CD4-positive, alpha-beta T cell treated with Interleukin-15 for 4 hours (primary cell): ENCODE measurements at places on chromosomes 5 and 9.

- DNase-seq, result no peak
These were observed 3.5 kb downstream of the SURF1 start for GRCh38 chr9:133352635-133353340.

GRCh38 chr9:33024966-33025571, at the start of gene DNAJA1:
Gene DNAJA1, plus strand, starts transcription at chr9:33025273. Its CDS starts 1,212 bp downstream, at chr9:33026485.
- DNase-seq, result peak; percentile 95

GRCh38 chr5:145204743-145205142, 630.4 kb downstream of the PRELID2 start:
- no peak for DNase-seq

- DNase-seq, result no peak
These were observed 273.5 kb downstream of the NR2F1-AS1 start for GRCh38 chr5:93307557-93307956.

- DNase-seq, result no peak
These were observed 434.7 kb downstream of the DTWD2 start for GRCh38 chr5:118553662-118554061.

DNA sequence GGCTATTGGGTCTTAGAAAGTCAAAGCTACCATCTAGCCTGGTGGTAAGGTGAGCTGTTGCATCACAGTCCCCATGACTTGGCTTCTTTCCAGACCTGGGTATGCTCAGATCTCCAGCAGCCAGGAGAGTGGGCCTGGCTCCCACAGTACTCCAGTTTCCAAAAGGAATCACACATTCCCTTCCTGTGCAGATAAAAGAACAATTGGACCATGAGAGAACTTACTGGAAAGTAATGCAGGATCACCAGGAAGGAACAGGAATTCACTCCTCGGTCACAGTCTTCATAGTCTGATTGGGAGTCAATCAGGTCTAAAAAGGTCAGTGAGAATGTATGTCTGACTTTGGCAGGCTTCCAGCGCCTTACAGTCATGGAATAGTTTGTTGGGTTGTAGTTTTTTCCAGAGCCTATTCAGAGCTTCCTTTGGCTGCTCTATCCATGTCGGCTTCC, 47.8 kb upstream of the CD180 start:
- no peak for DNase-seq

DNA sequence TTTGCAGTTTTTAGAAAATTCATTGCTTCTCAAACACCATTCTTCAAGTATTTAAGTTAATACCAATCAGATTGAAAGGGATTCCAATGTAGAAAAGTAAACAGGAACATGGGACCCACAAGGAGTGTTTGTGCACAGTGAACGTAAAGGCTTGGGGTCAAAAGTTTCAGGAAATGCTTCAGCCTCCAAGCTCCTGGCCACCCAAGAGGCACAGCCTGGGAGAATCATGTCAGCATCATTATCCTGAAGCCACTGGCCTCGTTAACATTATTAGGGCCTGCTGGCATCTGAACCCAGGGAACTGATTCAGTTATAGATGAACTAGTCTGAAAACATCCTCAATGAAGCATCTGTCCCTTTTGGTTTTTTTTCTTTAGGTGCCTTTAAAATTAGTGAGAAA, 122.9 kb downstream of the NXNL2 start:
- DNase-seq, result no peak

DNA sequence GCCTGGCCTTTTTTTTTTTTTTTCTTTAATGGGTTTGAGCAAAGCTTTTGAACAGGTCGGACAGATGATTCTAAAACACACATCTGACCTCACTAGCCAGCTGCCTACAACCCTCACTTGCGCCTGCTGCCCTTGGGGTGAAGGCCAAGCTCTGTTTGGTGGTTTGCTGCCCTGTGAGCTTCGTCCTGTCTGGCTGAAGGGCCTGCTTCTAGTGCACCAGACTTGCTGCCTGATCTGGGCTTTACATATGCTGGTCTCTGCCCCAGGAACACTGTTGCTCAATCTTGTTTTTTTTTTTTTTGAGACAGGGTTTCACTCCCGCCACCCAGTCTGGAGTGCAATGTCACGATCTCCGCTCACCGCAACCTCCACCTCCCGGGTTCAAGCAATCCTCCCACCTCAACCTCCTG, 16.4 kb upstream of the DOLPP1 start:
- no peak for DNase-seq

GRCh38 chr5:137688210-137688840, 47.6 kb downstream of the KLHL3 start:
- no peak for DNase-seq

GRCh38 chr9:109440117-109440515, 58.0 kb downstream of the PTPN3 start:
- no peak for DNase-seq

GRCh38 chr9:133716564-133717112, 21.5 kb downstream of the SARDH start:
- no peak for DNase-seq

DNA sequence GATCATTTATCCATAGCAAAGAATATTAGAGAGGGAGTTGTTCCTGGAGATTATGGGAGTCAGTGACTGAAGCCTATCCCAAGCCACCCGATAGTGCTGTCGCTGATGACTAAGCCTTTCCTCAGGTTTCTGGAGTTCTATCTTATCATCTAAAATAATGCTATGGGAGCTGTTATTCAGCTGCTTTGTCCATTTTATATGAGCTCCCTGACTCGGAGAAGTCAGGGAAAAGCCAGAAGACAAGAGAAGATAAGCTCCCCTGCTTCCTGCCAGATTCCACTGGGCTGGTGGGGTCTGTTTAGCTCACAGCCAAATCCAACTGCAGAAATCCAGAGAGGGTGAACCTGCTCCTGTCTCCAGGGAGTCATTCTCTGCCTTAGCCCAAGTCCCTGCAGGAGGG, 148.2 kb downstream of the DROSHA start:
- DNase-seq, result no peak

DNA sequence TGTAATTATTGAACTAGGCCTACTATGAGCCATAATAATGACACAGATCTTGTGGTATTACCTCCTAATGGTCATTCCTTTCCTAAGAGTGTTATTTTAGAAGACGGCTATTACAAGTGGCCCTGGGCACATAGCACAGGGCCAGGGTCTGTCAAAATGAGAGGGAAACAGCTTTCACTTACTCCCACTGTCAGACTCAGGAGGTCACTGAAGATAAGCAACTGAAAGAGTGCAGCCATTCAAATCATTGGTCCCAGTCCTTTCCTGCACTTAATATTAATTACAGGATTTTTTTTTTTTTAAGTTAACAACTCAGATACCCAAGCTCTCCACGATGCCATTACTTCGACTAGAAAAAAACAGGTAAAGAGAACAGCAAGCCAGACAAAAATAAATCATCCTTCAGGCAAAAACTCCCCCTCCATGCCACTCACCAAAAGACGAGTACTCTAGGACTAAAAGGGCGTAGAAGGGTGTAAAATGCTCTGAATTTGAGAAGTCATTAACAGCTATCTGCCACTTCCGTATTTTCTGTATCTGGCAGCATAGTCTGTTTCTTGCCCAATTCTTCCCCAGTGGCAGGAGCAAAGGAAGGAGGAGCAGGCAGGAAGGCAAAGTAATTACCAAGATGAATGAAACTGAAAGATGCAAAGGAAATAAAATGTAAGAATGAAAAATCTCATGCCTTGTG, 87.4 kb downstream of the ZNF608 start:
- no peak for DNase-seq

DNA sequence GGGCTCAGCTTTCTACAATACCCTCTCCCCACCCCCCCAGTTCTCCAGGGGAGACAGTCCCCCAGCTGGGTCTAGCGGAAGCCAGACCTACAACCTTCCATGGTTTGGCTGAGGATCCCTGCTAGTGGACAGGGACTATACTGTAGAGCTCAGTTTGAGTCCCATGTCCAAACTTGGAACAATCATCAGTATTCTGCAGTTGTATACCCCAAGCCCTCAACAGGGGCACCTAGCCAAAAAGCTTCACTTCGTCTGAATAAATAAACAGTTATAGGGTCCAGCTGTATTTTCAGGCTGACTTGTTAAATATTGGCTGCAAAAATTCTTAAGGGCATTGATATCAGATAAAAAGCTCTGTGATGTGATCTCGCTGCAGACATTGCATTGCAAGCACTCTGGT, 15.4 kb upstream of the C9 start:
- no peak for DNase-seq

- no peak for DNase-seq
These were observed 1.6 kb upstream of the SPZ1 start for GRCh38 chr5:80318212-80318611.

DNA sequence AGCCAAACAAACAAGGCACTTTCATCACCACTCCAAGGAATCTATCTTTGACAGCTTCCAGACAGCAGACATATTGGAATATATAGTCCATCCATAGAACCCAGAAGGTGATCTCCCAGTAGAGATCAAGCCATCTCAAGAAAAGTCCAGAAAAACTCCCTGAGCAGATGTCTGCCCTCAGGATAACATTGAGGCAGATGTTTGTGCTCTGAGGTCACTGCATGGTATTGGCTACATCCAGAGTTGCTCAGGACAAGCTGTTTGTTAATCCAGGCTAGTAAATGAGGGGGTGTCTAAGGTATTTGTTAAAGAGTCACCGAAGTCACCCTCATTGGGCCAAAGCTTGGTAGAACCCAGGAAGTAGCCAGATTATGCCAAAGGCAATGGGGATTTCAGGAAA, 556.3 kb upstream of the KLF4 start:
- DNase-seq, result no peak

- DNase-seq, result no peak
These were observed 5.1 kb downstream of the IGFBPL1 start for GRCh38 chr9:38419181-38419580.

DNA sequence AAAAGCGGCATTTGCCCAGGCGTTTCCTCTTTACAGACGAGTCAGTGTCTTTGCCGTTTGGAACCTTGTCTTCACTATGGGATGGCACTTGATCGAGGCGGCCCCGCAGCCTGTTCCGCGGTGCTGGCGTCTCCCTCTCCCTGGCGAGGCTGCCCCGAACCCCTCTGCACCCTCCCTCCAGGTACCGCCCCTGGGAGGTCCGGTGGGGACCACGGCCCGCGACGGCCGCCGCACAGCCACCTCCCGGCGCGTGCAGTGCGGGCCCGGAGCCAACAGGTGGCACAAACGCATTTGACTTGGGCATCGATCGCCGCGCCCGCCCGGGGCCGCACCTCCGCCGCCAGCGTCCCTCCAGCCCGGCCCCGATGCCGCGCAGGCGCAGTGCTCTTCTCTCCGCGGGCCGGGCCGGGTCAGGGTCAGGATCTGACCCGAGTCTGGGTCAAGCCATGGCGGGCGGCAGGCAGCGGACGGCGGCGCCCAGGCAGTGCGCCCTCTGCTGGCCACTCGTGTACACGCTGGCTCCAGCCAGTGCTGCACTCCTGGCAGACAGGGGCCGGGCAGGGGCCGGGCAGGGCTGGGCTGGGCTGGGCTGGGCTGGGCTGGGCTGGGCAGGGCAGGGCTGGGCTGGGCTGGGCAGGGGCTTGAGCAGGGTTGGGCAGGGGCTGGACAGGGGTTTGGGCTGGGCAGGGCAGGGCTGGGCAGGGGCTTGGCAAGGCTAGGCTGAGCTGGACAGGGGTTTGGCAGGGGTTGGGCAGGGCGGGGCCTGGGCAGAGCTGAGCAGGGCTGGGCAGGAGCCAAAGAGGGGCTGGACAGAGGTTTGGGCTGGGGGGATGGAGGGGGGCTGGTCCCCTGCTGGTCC, 155.8 kb upstream of the IRX4 start:
- DNase-seq, result peak; percentile 30

DNA sequence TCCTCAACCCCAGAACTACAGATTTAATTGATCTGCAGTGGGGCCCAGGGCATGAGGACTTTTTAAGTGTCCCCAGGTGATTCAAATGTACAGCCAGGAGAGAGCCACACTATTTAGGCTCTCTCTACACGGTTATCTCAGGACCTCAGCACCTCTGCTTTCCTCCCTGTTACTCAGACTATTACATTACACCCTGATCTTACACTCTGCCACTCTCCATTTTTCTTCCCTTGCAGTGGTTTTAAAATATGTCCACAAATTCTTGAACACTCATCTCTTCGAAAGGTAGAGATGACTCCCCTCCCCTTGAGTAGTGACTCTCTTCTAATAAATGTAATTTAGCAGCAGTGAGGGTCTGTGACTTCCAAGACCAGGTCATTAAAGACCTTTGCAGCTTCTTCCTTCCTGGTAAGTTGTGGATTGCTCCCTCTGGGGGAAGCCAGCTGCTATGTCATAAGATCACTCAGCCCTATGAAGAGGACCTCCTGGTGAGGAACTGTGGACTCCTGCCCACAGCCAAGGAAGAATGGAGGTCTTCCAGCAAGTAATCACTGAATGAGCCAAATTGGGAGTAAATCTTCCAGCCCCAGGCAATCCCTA, 87.5 kb upstream of the SSBP2 start:
- peak; percentile 38 for DNase-seq

DNA sequence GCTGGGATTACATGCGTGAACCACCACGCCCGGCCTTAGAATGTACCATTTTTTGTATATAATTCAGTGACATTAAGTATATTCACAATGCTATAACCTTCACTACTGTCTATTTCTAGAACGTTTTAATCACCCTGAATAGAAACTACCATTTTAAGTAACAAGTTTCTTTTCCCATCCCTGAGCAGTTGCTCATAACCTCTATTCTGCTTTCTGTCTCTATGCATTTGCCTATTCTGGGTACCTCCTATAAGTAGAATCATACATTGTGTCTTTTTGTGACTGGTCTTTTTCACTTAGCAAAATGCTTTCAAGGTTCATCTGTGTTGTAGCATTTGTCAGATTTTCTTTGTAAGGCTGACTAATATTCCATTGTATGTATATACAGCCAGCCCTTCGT, 39.9 kb downstream of the DDX46 start:
- no peak for DNase-seq

GRCh38 chr9:91532325-91532724, 108.7 kb upstream of the NFIL3 start:
- no peak for DNase-seq

- no peak for DNase-seq
These were observed 43.0 kb downstream of the PSD2 start for GRCh38 chr5:139838381-139839197.

DNA sequence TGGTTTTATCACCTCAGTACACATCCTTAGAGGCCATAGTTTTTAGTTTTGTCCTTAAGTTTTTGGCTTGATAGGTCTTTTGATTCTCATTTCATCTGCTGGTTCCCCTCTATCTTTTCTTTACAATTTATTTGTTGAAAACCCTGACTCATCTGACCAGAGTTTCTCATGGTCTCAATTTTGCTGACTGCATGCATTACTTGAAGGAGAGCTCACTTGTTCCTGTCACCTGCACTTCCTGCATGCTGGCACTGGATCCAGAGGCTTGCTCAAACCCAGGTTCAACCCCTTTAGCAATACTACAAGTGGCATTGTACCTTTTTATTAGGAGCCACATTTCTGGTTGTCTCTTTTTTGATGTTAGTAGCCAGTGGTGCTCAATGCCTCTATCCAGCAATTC, 26.7 kb downstream of the FBXO10 start:
- no peak for DNase-seq

DNA sequence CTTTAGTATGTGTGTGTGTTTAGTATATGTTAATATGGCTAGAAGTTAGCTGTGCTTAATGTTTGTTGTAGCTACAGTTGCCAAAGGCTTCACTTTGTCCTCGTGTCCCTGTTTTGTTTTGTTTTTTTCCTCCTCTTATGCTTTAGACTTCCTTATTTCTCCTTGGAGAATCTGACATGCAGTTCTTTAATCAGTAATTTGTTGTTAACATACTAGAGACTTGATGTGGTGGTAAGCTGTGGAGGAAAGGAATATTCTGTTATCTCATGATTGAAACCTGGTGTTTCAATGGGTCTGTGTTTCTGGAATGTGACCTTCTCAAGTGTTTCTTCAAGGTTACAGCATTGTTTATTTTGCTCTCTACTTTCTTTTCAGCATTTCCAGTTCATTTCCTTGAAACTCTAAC, 515.6 kb upstream of the ST8SIA4 start:
- no peak for DNase-seq
